Adrenal gland (tissue), 19 donors: ENCODE measurements at places on chromosomes 3 and 15. TPM values are rescaled to one million over a fixed set of nuclear protein-coding genes. Genes with fewer than 3 reads are reported as not detected.

- H3K36me3 ChIP-seq, result no peaks in the 10 kb centered on the region
- H3K27me3 ChIP-seq, result no peaks in the 10 kb centered on the region
- no peak overlapping the region for H3K27ac ChIP-seq
- H3K4me1 ChIP-seq, result no peaks in the 10 kb centered on the region
- no peak overlapping the region for H3K4me3 ChIP-seq
Observed at GRCh38 chr3:29805757-29806156, 524.9 kb downstream of the RBMS3 start.

DNA sequence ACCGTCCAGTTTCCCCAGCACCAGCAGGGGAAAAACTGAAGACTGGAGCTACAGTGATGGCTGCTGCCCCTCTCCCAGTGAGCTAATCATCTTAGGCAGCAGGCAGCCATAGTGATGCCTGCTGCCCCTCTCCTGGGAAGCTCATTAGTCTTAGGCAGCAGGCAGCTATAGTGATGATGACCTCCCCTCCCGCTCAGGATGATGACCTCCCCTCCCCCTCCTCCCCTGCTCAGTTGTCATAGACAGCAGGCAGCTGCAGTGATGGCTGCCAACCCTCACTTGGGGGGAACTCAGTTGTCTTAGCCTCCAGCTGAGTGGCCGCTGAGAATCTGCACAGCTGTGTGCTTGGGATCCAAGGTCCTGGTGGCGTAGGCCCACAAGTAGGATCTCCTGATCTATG, 80.9 kb upstream of the MANF start:
- no peak for DNase-seq
- no peaks in the 10 kb centered on the region for H3K36me3 ChIP-seq
- no peaks in the 10 kb centered on the region for H3K4me1 ChIP-seq

DNA sequence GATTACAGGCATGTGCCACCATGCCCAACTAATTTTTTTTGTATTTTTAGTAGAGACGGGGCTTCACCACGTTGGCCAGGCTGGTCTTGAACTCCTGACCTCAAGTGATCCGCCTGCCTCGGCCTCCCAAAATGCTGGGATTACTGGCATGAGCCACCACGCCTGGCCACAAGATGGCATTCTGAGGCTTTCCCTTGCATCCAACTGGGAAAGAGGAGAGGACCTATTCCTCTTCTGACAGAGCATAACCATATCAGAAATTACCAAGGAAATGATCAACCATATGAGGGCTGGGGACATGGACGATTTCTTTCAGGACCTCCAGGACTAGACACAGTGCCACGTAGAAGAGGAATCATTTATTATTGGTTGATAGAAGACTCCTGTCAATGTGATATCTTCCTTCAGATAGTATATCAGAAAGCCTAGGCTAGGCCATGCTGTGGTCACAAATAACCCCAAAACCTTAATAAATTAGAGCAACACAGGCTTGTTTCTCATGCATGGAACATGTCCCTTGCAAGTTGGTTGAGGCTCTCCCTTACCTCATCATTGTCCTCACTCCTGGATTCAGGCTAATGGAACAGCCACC, 372.3 kb upstream of the IL12A start:
- peak; percentile 11 for DNase-seq
- H3K4me3 ChIP-seq, result no peak overlapping the region
- no peaks in the 10 kb centered on the region for H3K36me3 ChIP-seq

DNA sequence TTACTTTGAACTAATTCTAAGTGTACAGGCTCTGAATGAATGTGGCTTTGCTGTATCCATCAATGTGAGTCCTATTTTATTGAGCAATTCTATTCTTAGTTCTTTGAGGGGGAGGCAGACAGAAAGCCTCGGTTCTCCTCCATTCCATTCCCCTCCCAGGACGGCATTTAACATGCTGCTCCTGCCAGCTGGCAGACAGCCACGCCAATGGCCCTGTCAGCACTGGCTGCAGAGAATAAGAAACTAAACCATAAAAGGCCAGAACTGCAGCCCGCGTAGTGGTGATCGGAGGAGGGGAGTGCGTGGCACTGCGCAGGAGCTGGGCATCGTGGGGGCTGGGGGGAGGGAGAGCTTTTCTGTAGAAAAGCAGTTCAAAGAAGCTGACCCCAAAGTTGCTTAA, 76.0 kb upstream of the HACD2 start:
- peaks cover 15% of the 10 kb centered on the region for H3K36me3 ChIP-seq
- DNase-seq, result peak; percentile 92
- peak overlapping the region; percentile 73 for H3K27ac ChIP-seq
- peaks cover 45% of the 10 kb centered on the region for H3K4me1 ChIP-seq
- H3K4me3 ChIP-seq, result no peak overlapping the region

- H3K27ac ChIP-seq, result no peak overlapping the region
- H3K36me3 ChIP-seq, result no peaks in the 10 kb centered on the region
- H3K27me3 ChIP-seq, result no peaks in the 10 kb centered on the region
- DNase-seq, result peak; percentile 64
- no peak overlapping the region for H3K4me3 ChIP-seq
Observed at GRCh38 chr3:57949785-57950615, 58.2 kb upstream of the FLNB start.

GRCh38 chr15:25742041-25742730, 120.9 kb downstream of the ATP10A start:
- H3K36me3 ChIP-seq, result no peaks in the 10 kb centered on the region
- no peak for DNase-seq
- no peak overlapping the region for H3K27ac ChIP-seq

- H3K27ac ChIP-seq, result no peak overlapping the region
- peak; percentile 24 for DNase-seq
- H3K36me3 ChIP-seq, result no peaks in the 10 kb centered on the region
- no peak overlapping the region for H3K4me3 ChIP-seq
- no peaks in the 10 kb centered on the region for H3K4me1 ChIP-seq
Observed at GRCh38 chr3:61381745-61382392, 130.6 kb upstream of the FHIT start.

- H3K4me1 ChIP-seq, result peaks cover 15% of the 10 kb centered on the region
- no peaks in the 10 kb centered on the region for H3K27me3 ChIP-seq
- no peaks in the 10 kb centered on the region for H3K36me3 ChIP-seq
- no peak for DNase-seq
- no peak overlapping the region for H3K27ac ChIP-seq
Observed at GRCh38 chr3:5019411-5020241, 40.4 kb downstream of the BHLHE40 start.

DNA sequence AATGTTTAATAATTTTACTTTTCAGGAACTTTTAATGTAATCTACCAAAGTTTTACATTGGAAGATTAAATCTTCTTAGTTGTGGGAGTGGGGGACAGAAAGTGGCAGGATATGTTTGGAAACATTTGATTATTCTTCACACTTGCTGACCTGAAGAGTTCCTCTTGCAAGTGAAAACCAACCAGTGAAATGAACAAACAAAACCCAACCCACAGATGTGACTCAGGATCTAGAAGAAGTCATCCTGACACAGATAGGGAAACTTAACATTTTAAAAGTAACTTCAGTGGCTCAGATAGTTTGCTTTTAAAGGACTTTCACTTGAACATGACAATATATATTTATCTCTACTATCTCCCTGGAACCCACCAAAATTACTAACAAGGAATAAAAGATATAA, 55.4 kb downstream of the ASTE1 start:
- H3K27ac ChIP-seq, result no peak overlapping the region
- DNase-seq, result no peak
- H3K4me1 ChIP-seq, result no peaks in the 10 kb centered on the region
- H3K4me3 ChIP-seq, result no peak overlapping the region
- H3K36me3 ChIP-seq, result no peaks in the 10 kb centered on the region

- no peaks in the 10 kb centered on the region for H3K27me3 ChIP-seq
- DNase-seq, result no peak
- H3K27ac ChIP-seq, result no peak overlapping the region
- no peak overlapping the region for H3K4me3 ChIP-seq
- H3K4me1 ChIP-seq, result no peaks in the 10 kb centered on the region
Observed at GRCh38 chr3:111210866-111211564, 139.4 kb downstream of the NECTIN3 start.

GRCh38 chr3:197354568-197355001, 56.2 kb upstream of the DLG1 start:
- no peak overlapping the region for H3K27ac ChIP-seq
- no peak for DNase-seq
- H3K27me3 ChIP-seq, result no peaks in the 10 kb centered on the region
- H3K36me3 ChIP-seq, result no peaks in the 10 kb centered on the region

GRCh38 chr3:52232279-52233107, 6.5 kb downstream of the TWF2 start:
- H3K4me3 ChIP-seq, result no peak overlapping the region
- peaks cover 15% of the 10 kb centered on the region for H3K4me1 ChIP-seq
- DNase-seq, result no peak
- no peak overlapping the region for H3K27ac ChIP-seq
- peaks cover 55% of the 10 kb centered on the region for H3K36me3 ChIP-seq

The PDZRN3 gene
- 60.2 TPM for polyA plus RNA-seq

The PRKCI gene
- polyA plus RNA-seq, result 10.9 TPM

The HCLS1 gene
- 39.9 TPM for polyA plus RNA-seq

The MESD gene
- polyA plus RNA-seq, result 56.1 TPM

The SLC2A2 gene
- polyA plus RNA-seq, result not detected

The PGBD4 gene
- polyA plus RNA-seq, result 0.40 TPM

The CHRM5 gene
- 0.15 TPM for polyA plus RNA-seq
